NCI-H524 (cell line): ENCODE measurements at places on chromosomes 5 and 9.

- DNase-seq, result no peak
Observed at GRCh38 chr5:79834098-79834753, 144.6 kb downstream of the CMYA5 start.

GRCh38 chr5:54457094-54457862 is 1.8 kb downstream of the HSPB3 start:
- no peak for DNase-seq

DNA sequence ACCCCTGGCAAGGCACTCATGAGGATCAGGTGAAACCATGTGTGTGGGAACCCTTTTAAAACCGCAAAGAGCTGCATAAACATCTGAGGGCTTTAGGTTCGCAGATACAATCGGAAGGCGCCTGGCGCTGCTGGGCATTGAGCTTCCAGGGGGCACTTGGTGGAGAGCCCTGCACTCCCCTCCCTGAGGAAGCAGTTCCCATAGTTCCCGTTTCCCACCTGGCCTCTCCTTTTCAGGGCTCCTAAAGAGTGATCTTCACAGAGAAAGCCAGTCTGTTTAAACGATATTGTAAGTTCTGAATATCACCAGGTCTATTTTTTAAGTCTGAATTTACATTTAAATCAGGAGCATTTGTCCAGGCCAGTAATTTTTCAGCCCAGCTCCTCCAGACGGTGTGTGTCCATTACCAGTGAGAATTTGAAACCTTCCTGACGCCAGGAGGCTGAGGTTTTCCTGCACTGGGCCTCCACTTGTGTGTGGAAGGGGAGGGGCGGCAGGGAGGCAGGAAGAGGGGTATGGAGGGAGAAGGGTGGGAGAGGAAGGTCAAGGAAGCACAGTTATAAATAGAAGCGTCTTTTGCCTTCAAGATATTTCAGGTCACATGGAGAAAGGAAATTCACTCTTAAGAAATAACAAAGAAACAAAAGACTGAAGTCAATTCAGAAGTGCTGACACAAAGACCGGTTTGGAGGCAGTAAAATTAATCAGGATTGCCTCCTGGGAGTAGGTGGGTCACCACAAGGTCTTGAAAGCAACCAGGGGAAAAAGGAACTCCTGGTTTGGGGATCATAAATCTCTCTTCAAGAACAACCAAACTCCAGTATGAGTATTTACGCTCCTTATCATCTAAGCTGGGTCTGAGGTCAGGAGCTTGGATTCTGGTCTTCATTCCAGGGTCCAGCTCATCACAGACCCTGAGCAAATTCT is 14.3 kb upstream of the MGAT1 start:
- peak; percentile 17 for DNase-seq

DNA sequence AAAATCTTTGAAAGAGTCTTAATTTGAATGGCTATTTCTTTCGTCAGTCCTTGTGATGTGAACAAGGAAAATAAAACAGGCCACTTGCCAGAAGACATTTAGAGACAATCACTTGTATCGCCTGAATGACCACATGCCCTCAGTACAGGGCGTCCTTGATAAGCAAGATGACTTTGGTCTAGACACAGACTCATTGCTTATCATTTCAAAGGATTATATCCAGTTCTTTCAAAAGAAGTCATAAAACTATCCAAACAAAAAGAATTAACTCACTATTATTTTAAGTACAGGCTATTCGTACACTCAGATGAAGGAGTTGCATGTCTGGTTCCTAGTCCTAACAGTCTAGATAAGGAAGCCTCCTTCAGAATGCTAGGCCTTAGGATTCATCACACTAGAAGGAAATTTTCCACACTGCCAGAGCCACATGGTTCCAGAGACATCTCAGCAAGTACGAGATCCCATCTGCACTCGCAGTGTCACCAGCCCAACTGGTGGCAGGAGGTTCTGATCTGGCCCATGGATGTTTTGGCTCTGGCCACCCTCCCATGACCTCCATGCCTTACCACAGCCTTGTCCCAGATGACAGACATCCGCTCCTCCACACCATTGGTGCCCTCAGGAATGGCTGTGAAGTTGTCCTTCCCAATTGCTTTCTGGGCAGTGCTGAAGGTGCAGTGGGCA is 109.6 kb downstream of the DPYSL3 start:
- DNase-seq, result no peak

- DNase-seq, result no peak
Observed at GRCh38 chr5:159170021-159170420, 39.3 kb downstream of the RNF145 start.
